ENCODE measurements at places on chromosomes 1 and 21. TPM values are rescaled to one million over a fixed set of nuclear protein-coding genes. Genes with fewer than 3 reads are reported as not detected.

Gene NBPF20
- 2.6 TPM for total RNA-seq

Gene BATF3
- total RNA-seq = 3.9 TPM

Gene ARID1A
- 31.1 TPM for total RNA-seq

Gene SEC16B
- 1.6 TPM for total RNA-seq

Gene SIK1
- 5.2 TPM for total RNA-seq

Gene SMPDL3B
- not detected for total RNA-seq

Gene RHOU
- total RNA-seq = 2.9 TPM

Gene EPHA2
- 47.0 TPM for total RNA-seq

Gene SLC9C2
- not detected for total RNA-seq

Gene ERG
- total RNA-seq = not detected

Gene MIXL1
- total RNA-seq = not detected

Gene TMEM39B
- 5.8 TPM for total RNA-seq

Gene CRYZL1
- total RNA-seq = 20.0 TPM

Gene OR2L2
- total RNA-seq = not detected

Gene PTPRU
- 6.9 TPM for total RNA-seq

Gene CD48
- total RNA-seq = not detected

Gene PGLYRP3
- total RNA-seq = not detected

Gene THEM5
- total RNA-seq = not detected

Gene SELENBP1
- total RNA-seq = 23.3 TPM

Gene MROH9
- total RNA-seq = under 0.01 TPM

Gene OR2L3
- not detected for total RNA-seq

Gene TRIM46
- total RNA-seq = 6.5 TPM

Gene KRTAP11-1
- total RNA-seq = not detected

Gene GCSAML
- not detected for total RNA-seq

Gene BMP8A
- 1.7 TPM for total RNA-seq

Gene ADGRL2
- total RNA-seq = 11.6 TPM

Gene NGF
- 1.6 TPM for total RNA-seq

Gene OVAAL
- not detected for total RNA-seq

All from fibroblast of villous mesenchyme (primary cell).